ENCODE measurements at places on chromosomes 13 and 19.

DNA sequence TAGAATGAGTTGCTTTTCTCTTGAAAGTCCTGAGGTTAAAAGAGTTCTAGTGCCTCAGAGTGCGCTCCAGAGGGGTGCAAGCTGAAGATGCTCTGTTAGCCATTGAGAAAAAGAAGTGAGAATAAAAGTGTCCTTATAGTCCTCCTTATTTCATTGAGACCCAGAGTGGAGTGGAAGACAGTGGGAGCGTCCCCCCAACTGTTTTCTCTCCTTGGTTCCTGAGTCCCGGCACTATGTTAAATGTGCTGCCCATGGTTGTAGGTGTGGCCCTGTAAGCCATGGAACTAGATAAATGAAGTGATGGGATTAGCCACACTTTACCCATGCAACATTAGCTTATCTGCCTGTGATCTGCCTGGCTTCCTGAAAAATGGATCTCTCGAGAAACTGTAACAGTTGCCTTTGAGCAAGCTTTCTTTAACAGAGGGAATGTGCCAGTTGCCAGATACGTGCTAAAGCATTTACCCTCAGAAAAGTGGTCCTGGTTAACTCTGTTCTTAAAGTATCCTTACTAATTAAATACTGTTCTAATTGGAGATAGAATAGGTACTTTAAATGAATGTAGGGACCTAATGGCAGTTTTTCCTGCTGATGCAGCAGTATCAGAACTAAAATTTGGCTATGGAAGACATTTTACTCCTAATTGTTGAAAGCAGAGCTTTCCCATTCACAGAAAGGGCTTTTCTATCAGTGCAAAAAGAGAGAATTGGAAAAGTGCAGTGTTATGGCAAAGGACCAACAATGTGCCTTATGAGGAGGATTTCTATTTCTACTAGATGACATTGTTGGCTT, 21.4 kb upstream of the PSG9 start:
- DNase-seq: no peak

DNA sequence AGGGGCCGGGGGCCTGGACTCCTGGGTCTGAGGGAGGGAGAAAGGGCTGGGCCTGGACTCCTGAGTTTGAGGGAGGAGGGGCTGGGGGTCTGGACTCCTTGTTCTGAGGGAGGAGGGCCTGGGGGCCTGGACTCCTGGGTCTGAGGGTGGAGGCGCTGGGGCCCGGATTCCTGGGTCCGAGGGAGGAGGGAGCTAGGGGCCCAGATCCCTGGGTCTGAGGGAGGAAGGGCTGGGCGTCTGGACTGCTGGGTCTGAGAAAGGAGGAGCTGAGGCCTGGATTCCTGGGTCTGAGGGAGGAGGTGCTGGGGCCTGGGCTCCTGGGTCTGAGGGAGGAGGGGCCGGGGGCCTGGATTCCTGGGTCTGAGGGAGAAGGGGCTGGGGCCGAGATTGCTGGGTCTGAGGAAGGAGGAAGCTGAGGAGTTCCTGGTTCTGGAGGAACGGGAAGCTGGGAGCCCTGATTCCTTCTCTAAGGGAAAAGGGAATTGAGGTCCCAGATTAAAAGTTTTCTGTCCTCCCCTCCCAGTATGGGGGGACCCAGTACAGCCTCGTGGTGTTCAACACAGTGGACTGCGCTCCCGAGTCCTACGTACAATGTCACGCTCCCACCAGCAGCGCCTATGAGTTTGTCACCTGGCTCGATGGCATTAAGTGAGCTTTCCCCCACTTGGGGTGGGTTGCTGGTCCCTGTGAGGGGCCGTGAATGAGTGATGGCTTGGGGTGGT, 721 bp downstream of the MED25 start:
- DNase-seq: no peak

- no peak for DNase-seq
Observed at GRCh38 chr13:33109271-33109697, 93.1 kb downstream of the KL start.

GRCh38 chr19:34500656-34501120, 19.1 kb downstream of the WTIP start:
- DNase-seq: no peak

GRCh38 chr19:15469513-15470297, 5.4 kb upstream of the RASAL3 start:
- no peak for DNase-seq

DNA sequence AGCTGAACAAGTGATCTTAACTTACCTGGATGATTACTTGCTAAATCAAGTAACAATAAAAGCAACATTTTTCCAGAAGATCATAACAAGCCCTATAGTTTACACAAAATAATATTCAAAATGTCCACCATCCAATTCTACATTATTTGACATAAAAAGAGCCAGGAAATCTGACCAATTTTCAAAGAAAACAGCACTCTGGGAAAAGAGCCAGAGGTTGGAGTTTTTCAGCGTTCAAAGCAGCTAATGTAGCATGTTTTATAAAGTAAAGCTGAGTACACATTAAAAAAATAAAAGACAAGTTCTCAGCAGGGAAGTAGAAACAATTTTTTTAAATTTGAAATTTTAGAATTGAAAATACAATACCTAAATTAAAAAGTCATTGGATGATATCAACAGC, 62.6 kb downstream of the UFM1 start:
- DNase-seq: no peak

DNA sequence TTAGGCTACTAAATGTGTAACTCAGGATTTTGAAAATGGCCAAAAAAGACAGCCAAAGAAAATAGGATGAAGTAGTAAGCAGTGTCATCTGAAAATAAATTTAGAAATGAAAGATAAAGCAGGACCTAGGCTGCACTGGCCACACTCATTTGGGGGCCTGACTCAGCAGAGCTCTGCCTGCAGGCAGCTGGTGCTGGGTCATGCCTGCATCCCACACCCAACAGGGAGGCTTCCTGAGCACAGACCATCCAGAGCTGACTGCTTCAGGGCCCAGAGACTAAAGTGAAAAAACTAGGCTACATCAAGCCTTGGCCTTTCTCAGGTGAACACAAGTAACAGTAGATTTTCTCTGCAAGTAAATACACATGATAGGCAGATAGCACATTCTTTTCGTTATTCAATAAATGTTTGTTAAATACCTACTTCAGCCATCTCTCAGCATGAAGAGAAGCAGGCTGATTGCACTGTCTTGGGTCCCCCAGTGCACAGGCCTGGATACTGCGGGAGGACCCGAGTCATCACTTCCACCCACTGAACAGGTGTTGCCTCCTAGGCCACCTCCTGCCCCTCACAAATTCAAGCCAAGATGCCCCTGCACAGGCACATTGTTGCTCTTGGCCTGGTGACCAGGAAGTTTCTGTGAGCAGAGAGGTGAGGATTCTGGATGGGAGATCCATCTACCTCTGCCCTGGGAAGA, 284.0 kb downstream of the OXGR1 start:
- DNase-seq: no peak

GRCh38 chr13:106630162-106630561, 62.2 kb upstream of the ARGLU1 start:
- DNase-seq: no peak

DNA sequence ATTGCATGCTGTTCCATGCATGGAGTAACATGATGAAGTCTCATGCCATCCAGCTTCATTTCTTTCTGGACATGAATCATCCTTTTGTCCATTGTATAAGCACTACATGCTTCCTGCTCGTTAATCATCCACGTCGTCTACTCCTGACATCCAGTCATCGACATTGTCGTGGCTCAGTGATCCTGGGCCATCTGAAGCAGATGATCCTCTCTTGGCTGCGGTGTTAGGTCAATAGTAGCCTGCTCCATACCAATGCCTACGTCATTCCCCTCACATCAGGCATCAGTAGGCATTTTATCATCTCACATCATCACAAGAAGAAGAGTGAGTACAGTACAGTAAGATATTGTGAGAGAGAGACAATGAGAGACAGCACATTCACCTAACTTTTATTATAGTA, 7.9 kb upstream of the MYO16 start:
- no peak for DNase-seq

GRCh38 chr13:73832128-73832588, 302.0 kb downstream of the KLF12 start:
- DNase-seq: no peak

DNA sequence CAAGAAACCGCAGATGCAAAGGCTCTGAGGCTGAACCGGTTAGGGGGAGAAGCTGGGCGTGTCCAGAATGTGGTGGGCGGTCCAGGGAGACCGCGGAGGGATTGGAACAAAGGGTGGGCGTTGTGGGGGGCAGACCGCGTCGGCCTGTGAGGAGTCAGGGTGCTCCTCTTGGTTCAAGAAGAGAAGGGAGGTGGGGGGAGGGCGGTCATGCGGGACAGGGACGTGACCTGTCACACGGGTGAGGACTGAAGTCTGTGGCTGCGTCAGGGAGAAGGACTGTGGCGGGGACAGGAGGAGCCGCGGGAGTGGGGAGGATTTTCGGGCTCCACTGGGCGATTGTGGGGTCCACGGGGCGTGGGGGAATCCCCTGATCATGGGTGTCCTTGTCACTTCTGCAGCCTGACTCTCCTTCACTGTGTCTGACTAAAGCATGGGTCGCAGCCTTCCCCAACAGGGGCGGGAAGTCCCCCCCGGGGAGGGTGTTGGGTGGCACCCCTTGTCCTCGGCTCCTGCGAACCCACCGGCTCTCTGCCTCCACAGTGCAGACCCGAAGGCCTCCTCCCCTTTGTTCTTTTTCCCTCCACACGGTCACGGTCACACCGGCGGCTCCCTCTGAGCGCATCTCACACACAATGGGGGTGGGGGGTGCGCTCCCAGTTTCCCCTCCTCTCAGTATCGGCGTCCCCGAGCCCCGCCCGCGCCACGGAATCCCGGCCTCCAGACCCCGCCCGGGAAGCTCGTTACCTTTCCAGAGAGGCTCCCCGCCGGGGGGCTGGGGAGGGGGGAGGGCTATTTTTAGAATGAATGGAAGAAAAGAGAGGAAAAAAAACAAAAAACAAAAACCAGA, 16.4 kb upstream of the KCNN1 start:
- DNase-seq: no peak

- no peak for DNase-seq
Observed at GRCh38 chr19:1085676-1086442, 9.3 kb downstream of the POLR2E start.

GRCh38 chr19:52665529-52665928, 27.4 kb upstream of the ZNF83 start:
- no peak for DNase-seq

DNA sequence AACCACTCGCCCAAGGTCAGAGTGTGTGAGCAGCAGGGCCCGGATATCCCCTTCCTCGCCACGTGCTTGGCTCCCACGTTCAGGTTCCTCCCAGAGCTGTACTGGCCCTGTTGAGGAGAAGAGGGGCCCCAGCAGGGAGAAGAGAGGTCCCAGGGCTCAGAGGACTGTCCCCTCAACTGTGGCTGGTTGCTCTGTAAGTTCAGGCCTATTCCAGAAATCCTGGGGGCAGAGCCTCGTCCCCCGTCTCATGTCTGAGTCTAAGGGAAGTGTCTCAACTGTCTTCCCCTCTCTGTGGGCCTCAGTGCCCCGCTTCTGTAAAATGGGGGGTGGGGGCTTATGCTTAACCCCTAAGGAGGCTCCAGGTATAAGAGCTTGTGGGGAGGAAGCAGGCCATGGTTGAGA, 3.9 kb downstream of the PPP5C start:
- no peak for DNase-seq

GRCh38 chr13:66745307-66745706, 484.8 kb downstream of the PCDH9 start:
- no peak for DNase-seq

DNA sequence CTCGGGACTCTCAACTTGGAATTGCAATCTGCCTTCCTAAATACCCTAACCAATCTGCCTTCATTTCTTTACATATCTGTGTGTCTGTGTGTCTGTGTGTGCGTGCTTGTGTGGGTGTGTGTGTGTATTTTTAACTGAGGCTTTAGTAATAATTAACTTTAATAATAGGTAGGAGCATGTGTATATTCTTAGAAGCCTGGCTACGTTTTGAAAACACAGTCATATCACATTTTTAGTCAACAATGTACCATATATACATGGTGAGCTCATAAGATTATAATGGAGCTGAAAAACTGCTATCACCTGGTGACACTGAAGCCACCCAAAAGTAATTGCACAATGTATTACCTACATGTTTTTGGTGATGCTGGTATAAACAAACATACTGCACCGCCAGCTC, 65.4 kb upstream of the ATXN8OS start:
- DNase-seq: no peak

- DNase-seq: no peak
Observed at GRCh38 chr13:113589961-113590339, 5.4 kb downstream of the TFDP1 start.

DNA sequence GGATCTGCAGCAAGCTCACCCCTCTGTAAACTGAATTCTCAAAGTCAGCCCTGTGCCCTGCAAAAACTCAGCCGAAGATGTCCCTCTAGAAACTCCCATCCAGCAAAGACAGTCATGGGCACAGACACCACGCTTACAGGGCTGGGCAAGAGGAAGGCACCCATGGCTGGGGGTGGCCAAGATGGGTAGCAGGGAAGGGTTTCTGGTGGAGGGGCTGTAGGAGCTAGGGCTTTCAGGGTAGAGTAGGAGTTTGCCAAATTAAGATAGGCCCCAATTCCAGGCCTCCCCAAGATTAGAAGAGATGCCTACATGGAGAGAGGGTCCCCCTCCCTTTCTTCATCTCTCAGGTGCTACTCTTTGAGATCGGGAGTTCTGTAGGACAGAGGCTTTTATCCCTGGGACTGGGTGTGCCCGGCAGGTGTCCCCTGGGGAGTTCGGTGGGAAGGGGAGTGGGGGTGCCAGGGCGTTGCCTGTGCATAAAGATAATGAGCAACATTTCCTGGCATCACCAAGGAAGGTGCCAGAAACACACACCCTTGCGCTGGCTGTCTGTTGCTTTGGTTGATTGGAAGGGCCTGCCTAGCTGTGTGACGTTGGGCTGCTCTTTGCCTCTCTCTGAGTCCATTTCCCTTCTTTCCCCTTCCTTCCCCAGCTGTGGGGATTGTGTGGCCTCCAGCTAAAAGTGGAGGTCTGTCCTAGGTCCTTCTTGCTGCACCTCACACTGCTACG, 9.4 kb downstream of the NRTN start:
- no peak for DNase-seq

GRCh38 chr13:40613192-40613818, 53.1 kb downstream of the FOXO1 start:
- DNase-seq: no peak

GRCh38 chr19:14821937-14822336, 13.0 kb downstream of the OR7A5 start:
- DNase-seq: no peak

GRCh38 chr13:109745060-109745459, 41.3 kb downstream of the IRS2 start:
- DNase-seq: no peak

- DNase-seq: no peak
Observed at GRCh38 chr19:15251749-15252397, 19.6 kb upstream of the EPHX3 start.

DNA sequence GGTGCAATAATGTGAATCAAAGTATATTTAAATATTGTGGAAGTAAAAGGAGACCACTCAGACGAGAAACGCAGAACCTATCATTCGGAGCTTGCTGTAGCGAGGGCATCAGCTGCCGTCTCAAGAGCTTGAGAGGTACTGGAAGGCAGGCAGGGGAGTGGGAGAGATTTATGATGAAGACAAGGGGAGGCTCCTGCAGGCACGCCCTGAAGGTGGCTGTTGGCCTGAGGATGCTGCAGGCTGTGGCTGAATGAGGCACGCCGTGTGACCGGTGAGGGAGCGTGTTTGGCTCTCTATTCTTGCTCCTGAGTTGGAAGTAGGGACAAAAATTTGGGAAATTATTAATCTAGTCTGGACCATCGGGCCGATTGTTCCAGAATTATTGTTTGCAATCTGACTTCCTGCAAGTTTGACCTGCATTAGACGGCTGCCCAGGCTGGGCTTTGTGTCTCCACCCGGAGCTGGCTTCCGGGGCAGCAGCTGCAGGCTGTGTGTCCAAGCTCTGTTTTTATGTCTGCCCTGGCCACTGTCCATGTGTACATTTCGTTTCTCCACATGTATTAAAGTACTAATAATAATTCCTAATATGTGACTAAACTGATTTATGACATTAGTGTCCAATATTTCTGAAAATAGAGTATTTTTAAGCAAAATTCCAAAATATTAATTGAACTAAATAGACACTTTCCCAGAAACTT, 91.1 kb upstream of the ANKRD10 start:
- DNase-seq: no peak
